ENCODE measurements at places on chromosomes 6 and 20.

DNA sequence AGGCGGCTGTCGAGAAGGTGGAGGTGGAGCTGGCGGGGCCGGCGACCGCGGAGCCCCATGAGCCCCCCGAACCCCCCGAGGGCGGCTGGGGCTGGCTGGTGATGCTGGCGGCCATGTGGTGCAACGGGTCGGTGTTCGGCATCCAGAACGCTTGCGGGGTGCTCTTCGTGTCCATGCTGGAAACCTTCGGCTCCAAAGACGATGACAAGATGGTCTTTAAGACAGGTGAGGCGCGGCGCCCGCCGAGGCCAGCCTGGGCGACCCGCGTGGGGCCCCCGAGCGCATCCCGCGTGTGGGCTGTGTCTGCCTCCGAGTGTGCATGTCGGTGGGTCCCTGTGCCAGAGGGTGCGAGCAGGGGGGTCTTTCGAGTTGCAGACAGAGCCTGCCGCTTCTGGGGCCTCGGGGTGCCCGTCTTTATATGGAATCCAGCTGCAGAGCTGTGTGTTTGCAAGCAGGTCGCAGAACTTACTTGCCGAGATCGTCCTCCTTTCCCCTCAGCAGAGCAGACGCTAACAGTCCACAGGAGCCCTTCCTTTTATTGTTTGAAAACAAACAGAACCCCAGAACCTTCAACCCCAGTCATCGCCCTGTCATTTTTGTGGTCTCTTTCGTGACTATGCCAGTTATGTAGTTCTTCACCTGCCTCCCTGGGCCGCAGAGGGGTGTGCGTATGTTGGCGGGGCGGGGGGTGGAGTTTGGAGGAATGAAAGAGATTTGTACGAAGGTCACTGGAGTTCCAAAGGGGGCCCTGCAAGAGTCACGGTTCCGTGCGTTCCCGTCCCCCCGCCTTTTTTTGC is 766 bp downstream of the SLC16A10 start:
- DNase-seq, result peak; percentile 33

DNA sequence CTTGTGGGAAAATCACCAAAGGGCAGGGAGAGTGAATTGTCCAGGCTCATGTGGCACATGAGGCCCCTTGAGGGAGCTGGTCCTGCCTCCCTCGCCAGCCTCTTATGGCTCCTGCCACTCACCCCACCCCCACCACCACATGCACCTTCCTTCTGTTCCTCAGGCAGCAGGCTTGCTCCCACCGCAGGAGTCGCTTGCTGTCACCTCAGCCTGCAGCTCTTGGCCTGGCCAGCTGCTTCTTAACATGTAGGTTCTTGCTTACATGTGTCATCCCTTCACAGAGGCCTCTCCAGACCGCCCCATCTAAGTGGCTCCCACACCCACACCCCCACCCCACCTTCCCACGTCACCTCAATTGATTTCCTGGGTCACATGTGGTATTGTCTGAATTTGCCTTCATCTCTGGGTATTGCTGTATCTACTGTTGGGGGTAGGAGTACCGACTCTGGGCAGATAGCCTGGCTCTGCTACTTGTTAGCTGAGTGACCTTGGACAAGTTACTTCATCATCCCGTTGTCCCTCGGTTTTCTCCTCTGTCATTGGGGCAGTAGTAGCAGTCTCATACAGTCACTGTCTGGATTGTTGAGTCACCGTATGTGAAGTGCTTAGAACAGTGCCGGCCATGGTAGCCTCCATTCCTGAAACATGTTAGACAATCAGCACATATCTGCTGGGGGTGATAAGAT is 41.7 kb downstream of the SLC9A8 start:
- DNase-seq, result no peak

GRCh38 chr6:90369024-90369519 is 72.4 kb upstream of the BACH2 start:
- DNase-seq, result peak; percentile 89

DNA sequence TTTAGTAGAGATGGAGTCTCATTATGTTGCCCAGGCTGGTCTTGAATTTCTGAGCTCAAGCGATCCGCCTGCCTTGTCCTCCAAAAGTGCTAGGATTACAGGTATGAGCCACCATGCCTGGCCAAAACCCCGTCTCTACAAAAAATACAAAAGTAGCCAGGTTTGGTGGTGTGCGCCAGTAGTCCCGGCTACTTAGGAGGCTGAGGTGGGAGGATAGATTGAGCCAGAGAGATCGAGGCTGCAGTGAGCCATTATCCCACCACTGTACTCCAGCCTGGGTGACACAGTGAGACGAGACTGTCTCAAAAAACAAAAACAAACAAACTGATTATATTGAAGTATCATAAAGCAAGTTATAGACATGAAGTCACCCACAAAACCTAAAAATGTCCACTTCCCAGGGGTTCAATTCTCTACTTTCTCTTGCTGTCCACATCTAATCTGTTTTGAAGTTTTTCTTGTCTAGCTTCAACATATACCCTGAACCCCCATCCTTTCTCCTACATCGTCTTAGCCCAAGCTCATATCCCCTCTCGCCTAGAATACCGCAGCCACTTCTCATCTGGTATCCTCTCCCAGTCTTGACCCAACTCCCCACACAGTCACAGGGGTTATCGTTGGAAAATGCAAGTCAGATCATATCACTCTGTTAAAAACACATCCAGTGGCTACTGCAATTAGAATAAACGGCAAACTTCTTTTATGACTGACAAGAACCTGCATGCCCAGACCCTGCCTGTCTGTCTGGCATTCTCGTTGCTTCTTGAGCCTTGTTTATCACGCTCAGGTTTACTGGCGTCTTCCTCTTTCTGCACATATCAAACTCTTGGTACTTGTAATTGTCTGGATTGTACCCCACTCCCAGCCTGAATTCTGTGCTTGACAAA is 20.1 kb upstream of the NCOA3 start:
- DNase-seq, result no peak

GRCh38 chr6:160417550-160417949 is 69.4 kb downstream of the SLC22A3 start:
- DNase-seq, result no peak

DNA sequence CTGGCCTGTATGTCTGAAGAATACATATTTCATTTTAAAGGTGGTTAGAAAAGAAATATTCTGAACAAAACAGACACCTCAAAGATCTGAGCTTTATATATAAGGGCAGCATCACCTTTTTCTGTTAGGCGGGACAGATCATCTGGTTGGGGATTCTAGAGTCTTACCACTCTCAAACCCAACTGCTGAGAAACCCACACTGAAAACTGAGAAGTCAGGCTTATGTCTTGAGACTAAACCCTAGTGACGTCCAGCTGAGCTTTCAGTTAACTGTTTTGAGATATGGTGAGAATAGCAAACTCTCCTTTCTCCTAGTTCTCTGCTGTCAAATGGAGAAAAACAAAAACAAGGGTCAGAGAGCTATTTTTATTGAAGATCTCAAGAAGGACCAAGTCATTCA is 63.7 kb upstream of the CCN6 start:
- no peak for DNase-seq

DNA sequence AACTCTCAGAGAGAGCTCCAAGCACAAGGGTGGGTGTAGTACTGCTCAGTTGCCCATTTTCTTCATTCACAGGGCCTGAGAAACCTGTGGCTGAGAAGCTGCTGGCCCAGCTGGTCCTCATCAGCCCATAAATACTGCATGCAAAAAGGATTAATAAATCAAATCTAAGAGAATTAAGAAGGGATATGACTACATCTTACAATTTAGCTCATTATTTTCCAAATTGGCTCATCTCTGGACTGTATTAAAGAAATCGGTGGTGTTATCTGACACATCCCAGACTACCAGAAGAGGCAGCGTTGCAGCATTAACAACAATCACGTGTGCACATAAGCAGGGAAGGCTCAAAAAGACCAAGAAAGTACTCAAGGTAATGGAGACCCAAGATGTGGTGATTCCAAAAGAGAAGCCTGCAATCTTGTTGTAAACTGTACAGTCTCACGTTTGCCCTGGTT is 90.7 kb downstream of the CD24 start:
- peak; percentile 25 for DNase-seq

DNA sequence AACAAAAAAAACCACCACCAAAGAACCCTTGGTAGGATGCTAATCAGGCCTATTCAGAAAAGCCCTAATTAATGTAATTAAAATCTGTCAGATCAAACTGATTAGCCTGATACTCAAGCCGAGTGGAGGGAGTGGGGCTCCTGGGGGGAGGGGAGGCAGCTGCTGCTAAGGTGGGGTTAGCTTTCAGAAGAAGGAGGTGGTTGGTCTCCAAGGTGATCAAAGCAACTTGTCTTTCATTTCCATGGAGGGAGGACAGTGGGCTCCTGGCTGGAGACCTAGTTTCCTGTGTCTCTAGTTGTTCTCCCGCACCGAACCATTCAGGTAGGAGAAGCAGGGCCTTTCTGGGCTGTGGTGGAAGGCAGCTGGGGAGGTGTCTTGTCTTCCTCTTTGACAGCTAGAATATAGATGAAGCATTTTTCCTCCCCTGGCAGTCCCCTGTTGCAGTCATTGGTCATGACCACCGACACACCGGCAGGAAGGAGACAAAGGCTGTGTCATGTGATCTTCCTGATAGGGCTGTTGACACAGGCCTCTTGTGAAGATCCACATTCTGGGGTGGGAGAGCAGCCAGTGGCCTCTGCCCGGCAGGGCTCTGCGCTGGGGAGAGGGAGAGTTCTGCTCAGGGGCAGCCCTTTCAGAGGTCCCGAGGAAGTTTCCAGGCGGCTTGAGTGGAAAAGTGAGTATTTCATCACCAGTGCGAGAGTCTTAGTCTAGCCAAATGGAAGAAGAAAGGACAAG is 39.9 kb upstream of the PRDM1 start:
- no peak for DNase-seq

- DNase-seq, result no peak
These were observed 222.4 kb upstream of the JARID2 start for GRCh38 chr6:15023448-15023847.

DNA sequence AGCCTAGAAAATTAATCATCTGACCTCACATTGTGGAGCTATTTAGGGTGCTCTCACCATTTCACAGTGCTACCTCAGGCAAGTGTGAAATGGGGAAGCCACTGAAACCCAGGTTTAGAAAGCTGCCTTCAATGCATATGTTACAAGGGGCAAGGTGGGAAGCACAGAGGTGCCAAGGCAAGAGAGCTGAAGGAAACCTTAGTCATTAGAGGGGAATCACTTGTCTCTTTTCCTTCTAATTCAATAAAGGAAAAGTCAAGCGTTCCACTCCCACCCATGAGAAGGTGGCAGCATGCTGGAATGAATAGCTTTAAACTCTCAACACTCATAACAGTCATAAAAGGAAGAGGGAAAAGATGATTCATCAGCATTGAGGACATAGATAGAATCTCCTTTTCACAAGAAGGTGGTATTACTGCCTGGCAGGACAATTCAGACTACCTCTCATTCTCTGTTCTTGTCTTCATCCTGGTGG is 251.9 kb upstream of the IRAK1BP1 start:
- DNase-seq, result no peak

DNA sequence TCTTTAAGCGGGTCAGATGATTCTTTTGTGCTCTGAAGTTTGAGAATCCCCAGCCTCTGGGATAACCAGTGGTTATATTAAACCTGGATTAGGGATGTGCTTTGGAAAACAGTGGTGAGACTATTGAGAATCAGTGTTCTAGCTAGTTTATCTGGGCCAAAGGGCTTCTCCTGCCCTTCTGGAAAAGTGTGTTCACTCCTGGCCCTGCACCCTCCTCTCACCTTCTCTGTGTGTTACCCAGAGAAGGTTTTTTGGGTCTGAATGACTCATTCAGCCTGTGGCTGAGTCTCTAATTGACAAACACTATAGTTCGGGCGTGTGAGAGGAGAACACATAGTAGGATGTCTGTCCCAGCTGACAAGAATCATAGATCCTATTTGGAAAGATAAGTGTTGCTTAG is 66.7 kb downstream of the LRRC1 start:
- no peak for DNase-seq

- no peak for DNase-seq
These were observed 167.4 kb downstream of the COL9A1 start for GRCh38 chr6:70135219-70136160.

DNA sequence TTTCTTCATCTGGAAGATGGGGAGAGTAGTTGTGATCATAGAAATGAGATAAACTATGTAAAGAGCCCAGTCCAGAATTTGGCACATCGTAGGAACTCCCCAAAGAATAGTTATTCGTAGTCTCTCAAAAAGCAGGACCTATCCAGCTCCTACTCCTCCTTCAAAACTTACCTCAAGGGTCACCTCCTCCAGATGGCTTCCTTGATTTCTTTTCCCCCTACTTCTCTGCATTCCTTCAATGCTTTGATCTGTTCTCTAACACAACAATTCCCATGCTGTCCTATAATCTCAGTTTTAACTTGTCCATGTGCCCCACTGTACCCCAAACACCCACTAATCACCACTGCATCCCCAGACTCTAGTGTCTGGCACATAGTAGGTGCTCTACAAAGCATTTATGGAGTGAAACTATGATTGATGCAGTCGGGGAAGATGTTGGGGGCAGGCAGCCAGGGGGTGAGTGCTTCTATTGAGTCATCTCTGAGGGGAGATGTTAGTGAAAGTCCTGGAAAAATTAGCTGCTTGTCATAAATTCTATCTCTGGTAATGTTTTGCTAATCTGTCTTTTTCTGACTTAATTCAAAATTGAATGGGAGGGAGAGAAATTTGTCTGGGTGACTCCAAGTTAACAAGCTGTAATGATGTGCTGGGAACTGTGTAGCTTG is 181.3 kb upstream of the KCNG1 start:
- no peak for DNase-seq

DNA sequence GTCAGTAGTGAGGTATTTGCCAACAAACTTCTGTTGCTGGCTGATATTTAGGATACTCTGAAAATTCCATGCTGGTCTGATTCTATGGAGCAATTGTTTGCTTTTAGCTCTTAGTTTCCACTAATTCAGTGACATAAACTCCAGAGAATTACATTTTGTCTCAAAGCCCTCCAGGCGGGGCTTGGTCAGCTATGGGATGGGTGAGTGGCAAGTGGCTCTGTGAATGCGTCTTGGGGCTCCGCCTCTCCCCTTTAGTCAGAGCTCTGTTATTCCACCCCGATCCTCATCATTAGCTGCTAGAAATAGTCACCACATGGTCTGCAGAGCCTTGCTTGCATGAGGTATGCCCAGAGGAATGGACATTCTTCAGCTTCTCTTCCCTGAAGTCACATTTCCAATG is 540.6 kb downstream of the QKI start:
- peak; percentile 92 for DNase-seq

DNA sequence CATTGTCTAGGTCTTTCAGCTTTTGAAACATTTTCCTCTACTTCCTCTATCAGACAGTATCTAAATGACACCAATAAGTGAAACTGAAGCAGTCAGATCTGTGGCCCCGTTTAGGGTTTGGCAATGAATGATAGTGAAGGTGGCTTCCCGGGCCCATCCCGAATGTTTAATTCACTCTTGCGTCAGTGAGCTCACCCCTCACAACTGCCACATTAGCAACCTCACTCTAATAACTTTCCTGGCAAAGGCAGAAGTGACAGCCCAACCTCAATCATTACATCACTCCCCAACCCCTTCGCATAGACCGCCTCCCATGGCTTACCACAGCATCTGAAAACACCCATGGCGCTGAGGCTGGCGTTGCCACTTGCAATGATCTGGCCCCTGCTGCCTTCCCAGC is 92.4 kb upstream of the CD83 start:
- DNase-seq, result no peak

- DNase-seq, result peak; percentile 42
These were observed 75.1 kb downstream of the CDC40 start for GRCh38 chr6:110255211-110255750.

Measured in tongue (tissue), 3 donors.